ENCODE measurements at places on chromosomes 2 and 18. TPM values are rescaled to one million over a fixed set of nuclear protein-coding genes. Genes with fewer than 3 reads are reported as not detected.

Gene RAD51AP2
- total RNA-seq = not detected

Gene CACNB4
- 1.2 TPM for total RNA-seq

Gene RIT2
- total RNA-seq = not detected

Gene SERPINB4
- not detected for total RNA-seq

Gene GTF2A1L
- total RNA-seq = 0.57 TPM

Gene DTNA
- 19.8 TPM for total RNA-seq

Gene IRS1
- total RNA-seq = under 0.01 TPM

Gene ELP2
- 94.7 TPM for total RNA-seq

Gene CERKL
- not detected for total RNA-seq

Gene ASIC4
- not detected for total RNA-seq

Gene ANKRD30BL
- total RNA-seq = not detected

Gene CD8A
- not detected for total RNA-seq

Gene PROKR1
- total RNA-seq = not detected

Gene CNNM3
- total RNA-seq = 9.6 TPM

Gene STARD6
- total RNA-seq = not detected

Gene ST6GAL2
- total RNA-seq = not detected

Gene CHRNG
- not detected for total RNA-seq

All from thoracic aorta endothelial cell (primary cell).